ENCODE measurements at places on chromosomes 4 and X.

DNA sequence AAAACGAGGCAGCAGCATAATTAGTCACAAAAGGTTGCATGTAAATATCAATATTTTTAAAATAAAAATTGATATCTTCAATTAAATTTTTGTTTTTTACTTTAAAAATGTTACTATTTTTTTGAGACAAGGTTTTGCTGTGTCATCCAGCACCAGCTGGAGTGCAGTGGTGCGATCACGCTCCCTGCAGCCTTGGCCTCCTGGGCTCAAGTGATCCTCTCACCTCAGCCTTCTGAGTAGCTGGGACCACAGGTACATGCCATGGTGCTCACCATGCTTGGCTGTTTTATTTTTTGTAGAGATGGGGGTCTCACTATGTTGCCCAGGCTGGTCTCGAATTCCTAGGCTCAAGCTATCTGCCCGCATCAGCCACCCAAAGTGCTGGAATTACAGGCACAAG lies 96.8 kb upstream of the FRAS1 start:
- no peak for DNase-seq

GRCh38 chr4:94251094-94251493 lies 43.4 kb downstream of the SMARCAD1 start:
- DNase-seq, result no peak

- no peak for DNase-seq
Measured at GRCh38 chr4:113327494-113327893, 278.0 kb downstream of the ANK2 start.

GRCh38 chr4:173530326-173531085 lies 477 bp upstream of the HAND2 start:
- no peak for DNase-seq

- no peak for DNase-seq
Measured at GRCh38 chrX:139930916-139931645, 1.8 kb downstream of the ATP11C start.

DNA sequence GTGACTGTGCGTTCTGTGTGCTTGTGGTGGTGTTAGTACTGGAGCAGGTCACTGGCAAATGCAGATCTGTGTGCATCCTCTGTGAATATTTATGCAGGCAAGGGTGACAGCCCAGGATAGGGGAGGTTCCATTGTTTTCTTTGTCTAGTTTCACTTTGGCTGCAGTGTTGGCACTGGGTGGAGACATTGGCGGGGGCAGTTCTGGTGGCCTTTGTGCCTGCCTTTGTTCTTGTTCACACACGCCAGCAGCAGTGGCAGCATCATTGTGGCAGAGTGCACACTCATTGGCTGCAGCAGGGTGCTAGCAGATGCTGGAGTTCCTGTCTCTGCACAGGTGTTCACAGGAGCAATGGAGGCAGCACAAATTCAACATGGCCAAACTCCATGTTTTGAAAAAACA lies 495.3 kb downstream of the UBE2NL start:
- no peak for DNase-seq
